ENCODE measurements at places on chromosomes 5 and 9.
A peak's percentile ranks its signal among the peaks of the same experiment; 100 is the strongest.

DNA sequence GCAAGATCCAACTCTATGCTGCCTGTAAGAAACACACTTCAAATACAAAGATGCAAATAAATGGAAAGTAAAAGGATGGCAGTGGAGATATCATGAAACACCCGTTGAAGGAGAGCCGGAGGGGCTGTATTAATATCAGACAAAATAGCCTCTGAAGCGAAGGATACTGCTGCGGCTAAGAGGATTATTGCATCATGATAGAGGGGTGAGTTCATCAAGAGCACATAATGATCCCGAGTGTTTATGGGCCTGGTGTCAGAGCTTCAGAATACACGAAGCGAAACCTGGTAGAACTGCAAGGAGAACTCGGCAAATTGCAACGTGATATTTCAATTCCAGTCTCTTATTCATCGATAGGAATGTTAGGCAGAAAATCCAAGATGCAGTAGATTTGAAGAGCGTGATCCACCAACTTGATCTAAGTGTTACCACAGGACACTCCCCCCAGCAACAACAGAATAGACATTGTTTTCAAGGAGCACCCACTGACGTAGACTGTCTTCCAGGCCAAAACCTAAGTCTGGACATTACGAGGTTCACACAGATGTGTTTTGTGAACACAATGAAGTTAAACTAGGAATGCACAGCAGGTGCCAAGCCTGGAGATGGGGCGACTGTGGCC lies 27.7 kb upstream of the QSOX2 start:
- no peak for DNase-seq

DNA sequence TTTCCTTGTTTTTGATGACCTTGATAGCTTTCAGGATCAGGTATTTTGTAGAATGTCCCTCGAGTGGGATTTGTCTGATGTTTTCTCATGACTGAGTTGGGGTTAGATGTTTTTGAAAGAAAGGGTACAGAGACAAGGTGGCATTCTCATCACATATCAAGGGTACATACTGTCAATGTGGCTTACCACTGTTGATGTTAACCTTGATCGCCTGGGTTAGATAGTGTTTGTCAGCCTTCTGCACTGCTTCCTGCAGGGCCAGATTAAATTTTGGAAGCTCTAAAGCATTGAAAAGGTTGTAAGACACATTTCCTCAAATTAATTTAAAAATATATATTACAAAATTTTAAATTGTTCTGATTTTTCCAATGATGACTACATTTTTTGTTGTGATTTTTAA lies 287.4 kb upstream of the ACTBL2 start:
- no peak for DNase-seq

DNA sequence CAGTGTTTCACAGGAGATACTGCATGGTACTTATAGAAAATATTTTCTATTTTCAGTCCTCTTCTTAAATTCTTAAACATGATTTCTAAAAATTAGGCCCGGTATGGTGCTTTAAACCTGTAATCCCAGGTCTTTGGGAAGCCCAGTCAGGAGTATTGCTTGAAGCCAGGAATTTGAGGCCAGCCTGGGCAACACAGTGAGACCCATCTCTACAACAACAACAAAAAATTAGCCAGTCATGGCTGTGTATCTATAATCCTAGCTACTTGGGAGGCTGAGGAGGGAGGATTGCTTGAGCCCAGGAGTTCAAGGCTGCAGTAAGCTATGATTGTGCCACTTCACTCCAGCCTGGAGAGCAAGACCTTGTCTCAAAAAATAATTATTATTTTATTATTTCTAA lies 23.3 kb downstream of the ELL2 start:
- no peak for DNase-seq

DNA sequence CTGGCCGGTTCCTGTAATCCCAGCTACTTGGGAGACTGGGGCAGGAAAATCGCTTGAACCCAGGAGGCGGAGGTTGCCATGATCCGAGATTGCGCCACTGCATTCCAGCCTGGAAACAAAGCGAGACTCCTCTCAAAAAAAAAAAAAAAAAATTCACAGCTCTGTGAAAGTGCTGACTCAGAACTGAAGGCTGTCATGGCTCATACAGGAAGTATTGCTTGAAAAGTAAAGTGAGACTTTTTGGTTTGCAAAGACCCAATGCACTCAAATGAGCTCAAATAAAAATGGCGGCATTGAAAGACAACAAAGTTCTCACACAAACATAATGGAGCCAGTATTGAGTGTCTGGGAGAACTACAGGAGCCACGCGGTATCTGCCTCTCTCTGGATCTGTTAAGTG lies 202.1 kb downstream of the FBXL7 start:
- DNase-seq: no peak

- no peak for DNase-seq
Measured at GRCh38 chr5:13003457-13003856, 941.0 kb downstream of the DNAH5 start.

- no peak for DNase-seq
Measured at GRCh38 chr9:123174079-123174478, 94.3 kb downstream of the STRBP start.

DNA sequence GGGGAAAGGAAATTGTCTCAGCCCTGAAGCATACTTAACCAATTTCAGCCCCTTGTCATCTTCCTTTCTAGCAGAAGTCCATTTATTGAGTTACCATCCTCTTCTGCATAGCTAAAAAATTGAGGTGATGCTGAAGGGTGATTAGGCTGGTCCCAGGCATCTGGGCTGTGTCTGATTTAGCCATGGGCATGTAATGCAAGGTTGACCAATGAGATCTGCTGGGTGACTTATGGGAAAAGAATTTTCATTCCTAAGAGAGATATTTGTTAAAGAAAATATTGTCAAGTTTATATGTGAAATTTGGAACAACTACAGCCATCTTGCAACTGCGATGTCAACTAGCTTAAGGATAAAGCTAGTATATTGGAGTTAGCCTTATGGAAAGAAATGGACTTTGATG lies 5.1 kb downstream of the ITGA2 start:
- DNase-seq: no peak

- DNase-seq: no peak
Measured at GRCh38 chr5:122195802-122196394, 66.6 kb downstream of the ZNF474 start.

GRCh38 chr5:155316070-155316714 lies 302.6 kb downstream of the KIF4B start:
- DNase-seq: no peak

- no peak for DNase-seq
Measured at GRCh38 chr5:127562252-127562651, 44.8 kb downstream of the PRRC1 start.

- no peak for DNase-seq
Measured at GRCh38 chr5:142420561-142421227, 95.9 kb upstream of the SPRY4 start.

- DNase-seq: no peak
Measured at GRCh38 chr5:108345541-108346171, 36.2 kb downstream of the FBXL17 start.

- DNase-seq: no peak
Measured at GRCh38 chr9:124409410-124409809, 5.8 kb downstream of the PSMB7 start.

DNA sequence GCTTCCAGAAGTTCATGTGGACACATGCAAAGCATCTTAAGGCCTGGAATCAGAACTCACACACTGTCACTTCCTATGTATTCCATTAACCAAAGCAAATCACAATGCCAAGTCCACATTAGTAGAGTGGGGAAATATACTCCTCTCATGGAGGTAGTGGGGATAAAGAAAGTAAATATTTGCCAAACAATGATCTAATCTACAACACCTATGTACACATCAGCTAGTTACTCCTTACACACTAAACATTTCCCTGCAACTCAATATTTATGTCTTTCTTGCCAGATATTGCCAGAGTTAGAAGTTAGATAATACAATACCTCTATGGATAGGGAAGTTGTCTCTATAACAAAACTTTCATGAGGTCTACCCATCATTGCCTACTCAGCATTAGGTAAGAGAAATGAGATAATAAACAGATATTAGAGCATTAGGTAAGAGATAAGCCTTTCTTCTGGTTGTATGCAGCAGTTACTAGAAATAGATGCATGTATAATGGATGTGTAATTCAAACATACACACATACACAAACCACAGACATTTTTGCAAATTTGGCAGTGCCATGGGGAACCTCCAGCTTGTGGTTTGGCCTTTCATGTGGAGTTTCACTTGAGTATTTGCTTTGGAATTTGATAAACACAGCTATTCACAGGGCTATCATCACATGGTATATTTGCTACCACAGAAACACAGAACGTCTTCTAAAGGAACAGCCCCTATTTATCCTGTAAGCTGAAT lies 196.5 kb downstream of the TLE1 start:
- no peak for DNase-seq

DNA sequence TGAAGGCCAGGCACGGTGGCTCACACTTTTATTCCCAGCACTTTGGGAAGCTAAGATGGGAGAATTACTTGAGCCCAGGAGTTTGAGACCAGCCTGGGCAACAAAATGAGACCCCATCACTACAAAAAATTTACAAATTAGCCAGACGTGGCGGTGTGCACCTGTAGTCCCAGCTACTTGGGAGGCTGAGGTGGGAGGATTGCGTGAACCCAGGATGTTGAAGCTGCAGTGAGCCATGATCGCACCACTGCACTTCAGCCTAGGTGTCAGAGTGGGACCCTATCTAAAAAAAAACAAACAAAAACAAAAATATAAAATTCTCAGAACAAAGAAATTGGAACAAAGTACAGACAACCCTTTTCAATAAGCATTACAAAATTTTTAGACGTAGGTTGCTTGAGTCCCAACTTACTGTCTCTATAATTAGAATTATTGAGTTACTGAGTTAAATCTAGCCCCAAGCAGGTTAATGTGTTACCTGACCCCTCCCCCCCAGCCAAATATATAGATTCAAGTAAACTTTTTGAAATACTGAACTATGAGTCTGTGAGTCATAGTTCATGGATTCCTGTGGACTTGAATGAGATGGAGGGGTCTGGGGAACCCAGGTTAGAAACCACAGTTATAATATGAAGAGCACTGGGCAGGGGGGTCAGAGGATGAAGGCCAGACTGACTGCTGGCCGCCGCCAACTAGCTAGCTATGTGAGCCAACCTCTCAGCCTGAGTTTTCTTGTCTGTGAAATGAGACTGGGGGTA lies 173.1 kb downstream of the AOPEP start:
- no peak for DNase-seq

DNA sequence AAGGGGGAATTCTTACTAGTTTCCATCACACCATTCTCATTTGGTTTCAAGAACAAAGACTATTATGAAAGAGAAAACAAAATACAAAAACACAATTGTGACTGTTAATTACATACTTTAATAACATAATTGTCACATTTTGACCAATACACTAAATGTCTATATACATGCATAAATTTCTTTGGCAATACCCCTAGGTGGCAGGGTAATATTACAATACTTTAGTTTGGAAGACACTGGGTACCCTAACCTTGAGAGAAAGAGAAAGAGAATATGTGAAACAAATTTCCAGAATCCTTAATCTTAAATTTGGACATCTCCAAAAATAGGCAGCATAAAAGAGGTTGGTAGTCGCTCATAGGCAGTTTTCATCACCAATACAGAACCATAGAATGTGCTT lies 619.6 kb upstream of the ADAMTS16 start:
- DNase-seq: no peak

DNA sequence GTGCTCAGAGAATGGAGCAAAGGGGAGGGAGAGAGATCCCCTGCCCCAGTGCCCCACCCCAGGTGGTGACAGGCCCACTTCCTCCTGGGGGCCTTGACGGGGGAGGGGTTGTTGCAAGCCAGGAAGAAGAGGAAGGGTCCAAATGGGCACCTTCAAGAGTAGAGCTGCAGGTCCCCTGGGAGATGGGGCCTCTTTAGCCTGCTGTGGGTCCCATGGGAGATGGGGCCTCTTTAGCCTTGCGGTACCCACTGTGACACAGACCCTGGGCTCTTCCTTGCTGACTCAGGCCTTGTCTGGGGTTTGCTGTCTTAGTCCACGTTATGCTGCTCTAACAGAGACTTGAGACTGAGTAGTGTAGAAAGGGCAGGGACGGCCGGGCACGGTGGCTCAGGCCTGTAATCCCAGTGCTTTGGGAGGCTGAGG lies 9.6 kb upstream of the TOR4A start:
- no peak for DNase-seq

- no peak for DNase-seq
Measured at GRCh38 chr9:78677326-78677725, 380.4 kb downstream of the PSAT1 start.

- DNase-seq: peak; percentile 26
Measured at GRCh38 chr5:10534561-10535530, 29.0 kb upstream of the ANKRD33B start.

DNA sequence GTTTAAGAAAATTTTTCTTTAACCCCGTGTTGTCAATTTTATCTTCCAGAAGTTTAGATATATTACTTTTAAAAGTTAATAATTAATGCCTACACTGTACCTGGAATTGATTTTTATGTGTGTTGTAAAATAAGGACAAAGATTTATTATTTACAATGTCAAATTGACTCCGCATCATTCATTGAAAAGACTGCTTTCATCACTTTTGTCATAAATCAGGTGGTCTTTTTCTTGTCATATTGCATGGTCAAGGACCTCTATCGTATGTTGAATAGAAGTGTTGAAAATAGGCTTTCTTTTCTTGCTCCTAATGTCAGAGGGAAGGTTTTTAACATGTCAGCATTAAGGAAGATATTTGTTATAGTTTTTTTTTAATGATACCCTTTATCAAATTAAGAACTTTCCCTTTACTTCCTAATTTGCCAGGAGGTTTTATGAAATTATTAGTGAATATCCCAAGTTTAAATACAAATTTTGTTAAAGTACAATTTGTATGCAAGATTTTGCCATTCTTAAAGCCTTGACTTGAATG lies 92.6 kb downstream of the WDR70 start:
- no peak for DNase-seq

DNA sequence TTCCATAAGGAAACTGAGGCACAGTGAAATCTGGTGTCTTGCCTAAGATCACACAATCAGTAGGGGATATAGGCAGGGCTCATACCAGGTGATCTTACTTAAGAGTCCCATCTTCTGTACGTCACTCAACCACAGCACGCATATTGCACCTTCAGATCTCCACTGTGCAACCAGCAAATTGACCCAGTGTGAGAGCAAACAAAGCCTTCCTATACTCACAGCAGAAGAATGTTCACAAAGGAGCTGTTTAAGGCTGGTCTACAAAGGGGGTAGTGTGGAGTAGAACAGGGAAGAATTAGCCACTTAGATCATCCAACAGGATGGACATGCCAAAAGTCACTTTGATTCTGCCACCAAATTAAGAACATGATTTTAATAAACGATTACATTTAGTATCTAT lies 305.9 kb downstream of the SLIT3 start:
- DNase-seq: no peak

- no peak for DNase-seq
Measured at GRCh38 chr5:138053554-138053953, 20.7 kb upstream of the FAM13B start.

DNA sequence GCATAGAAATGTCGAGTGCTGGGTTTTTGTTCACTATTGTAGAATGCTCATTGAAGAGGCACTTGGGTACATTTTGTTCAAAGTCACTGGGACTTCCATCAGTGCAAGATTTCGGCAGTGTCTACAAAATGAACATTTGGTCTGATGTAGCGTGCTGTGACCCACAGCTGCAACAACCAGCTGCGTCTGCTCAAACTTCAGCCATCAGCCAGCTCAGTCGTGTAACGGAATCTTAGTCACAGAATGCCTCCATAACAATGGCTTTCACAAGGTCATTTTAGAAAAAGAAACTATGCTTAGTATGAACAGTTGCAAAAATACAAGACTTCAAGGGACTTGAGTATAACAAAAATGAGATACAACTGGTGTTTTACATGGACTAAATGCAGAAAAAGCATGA lies 828.1 kb upstream of the GRAMD2B start:
- DNase-seq: peak; percentile 62

GRCh38 chr5:69517763-69518212 lies 25.2 kb downstream of the OCLN start:
- no peak for DNase-seq

GRCh38 chr9:114662081-114662989 lies 4.7 kb upstream of the TEX53 start:
- DNase-seq: no peak
